Osteoblast (primary cell): ENCODE measurements at places on chromosomes 5 and 9. TPM values are rescaled to one million over a fixed set of nuclear protein-coding genes. Genes with fewer than 3 reads are reported as not detected.

The SMIM33 gene
- total RNA-seq, result not detected in 2 replicates

The IL5 gene
- not detected in 2 replicates for total RNA-seq

The CCDC192 gene
- total RNA-seq, result not detected in 2 replicates

The ABO gene
- not detected in 2 replicates for total RNA-seq

The ESM1 gene
- 1.8 and 2.9 TPM in 2 replicates for total RNA-seq

GRCh38 chr9:100714372-100715099, 136.7 kb downstream of the CAVIN4 start:
- no peak overlapping the region for H3K27ac ChIP-seq
- no peaks in the 10 kb centered on the region for H3K4me1 ChIP-seq
- H3K36me3 ChIP-seq, result no peaks in the 10 kb centered on the region
- no peak overlapping the region for H3K4me3 ChIP-seq
- peak; percentile 85 for DNase-seq
- H3K27me3 ChIP-seq, result no peaks in the 10 kb centered on the region

DNA sequence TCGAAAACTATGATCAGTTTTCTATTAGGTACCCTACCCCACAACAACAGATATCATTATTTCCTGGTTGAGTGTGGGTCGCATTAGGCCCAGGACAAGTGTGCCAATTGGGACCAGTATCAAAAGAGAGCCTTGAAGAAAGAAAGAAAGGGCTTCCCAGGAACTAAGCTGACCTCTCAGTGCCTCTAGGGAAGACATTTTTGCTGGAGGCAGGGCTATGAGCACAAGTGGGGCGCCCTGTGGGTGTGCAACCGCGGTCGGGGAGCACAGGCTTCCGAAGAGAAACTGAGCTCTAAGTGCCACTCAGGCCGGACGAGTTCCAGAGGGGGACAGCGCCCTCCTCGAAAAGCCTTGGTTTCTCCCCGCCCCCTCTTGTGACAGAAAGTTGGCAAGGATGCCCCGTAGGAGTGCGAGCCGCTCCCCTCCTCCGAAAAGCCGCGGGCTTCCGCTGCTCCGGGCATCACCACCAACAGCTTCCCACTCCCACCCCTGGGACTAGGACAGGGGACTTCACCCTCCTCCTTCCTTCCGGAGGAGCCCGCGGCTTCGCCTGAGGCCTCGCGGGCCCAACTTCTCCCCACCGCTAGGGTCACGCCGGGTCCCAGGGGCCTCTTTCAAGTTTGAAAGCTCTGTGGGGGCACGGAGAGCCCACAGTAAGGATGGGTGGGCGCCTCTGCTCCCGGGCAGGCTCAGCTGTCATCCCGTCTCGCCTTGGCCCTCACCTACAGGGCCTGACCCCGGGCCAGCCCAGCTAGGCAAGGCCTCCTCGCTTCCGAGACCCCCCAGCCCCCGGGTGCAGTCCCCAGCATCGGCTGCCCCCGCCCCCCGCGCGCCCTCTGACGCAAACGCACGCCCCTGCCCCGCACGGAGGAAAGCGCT, 2.0 kb downstream of the NR2F1-AS1 start:
- H3K4me3 ChIP-seq, result peak overlapping the region; percentile 94
- peak; percentile 92 for DNase-seq
- no peaks in the 10 kb centered on the region for H3K36me3 ChIP-seq
- peaks cover 4% of the 10 kb centered on the region for H3K4me1 ChIP-seq

- H3K27me3 ChIP-seq, result peaks cover 5% of the 10 kb centered on the region
- no peaks in the 10 kb centered on the region for H3K36me3 ChIP-seq
- no peak for DNase-seq
- H3K4me1 ChIP-seq, result no peaks in the 10 kb centered on the region
- H3K27ac ChIP-seq, result no peak overlapping the region
Measured at GRCh38 chr5:140367256-140368013, 7.4 kb downstream of the SLC4A9 start.

DNA sequence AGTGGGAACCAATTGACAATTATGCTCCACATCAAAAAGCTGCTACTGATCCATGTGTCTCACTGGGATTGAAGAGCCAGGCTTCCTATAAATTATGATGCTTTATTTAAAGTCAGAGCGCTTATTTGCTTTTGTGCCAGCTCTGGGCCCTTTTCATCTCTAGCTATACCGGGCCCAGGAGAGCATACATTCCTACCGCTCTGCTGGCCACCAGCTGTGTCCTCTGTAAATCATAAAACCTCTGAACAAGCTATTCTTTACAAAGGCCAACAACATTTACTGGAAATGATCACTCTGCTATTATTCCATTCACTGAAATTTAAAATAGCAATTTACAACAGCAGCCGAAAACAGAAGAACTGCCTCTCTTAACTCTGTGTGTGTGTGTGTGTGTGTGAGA, 86.6 kb downstream of the ZNF608 start:
- no peaks in the 10 kb centered on the region for H3K36me3 ChIP-seq
- DNase-seq, result no peak
- H3K27ac ChIP-seq, result no peak overlapping the region

GRCh38 chr9:98852460-98852734, 44.9 kb downstream of the GALNT12 start:
- DNase-seq, result no peak
- no peaks in the 10 kb centered on the region for H3K4me1 ChIP-seq
- no peaks in the 10 kb centered on the region for H3K36me3 ChIP-seq
- H3K27me3 ChIP-seq, result peaks cover 8% of the 10 kb centered on the region
- H3K27ac ChIP-seq, result no peak overlapping the region

DNA sequence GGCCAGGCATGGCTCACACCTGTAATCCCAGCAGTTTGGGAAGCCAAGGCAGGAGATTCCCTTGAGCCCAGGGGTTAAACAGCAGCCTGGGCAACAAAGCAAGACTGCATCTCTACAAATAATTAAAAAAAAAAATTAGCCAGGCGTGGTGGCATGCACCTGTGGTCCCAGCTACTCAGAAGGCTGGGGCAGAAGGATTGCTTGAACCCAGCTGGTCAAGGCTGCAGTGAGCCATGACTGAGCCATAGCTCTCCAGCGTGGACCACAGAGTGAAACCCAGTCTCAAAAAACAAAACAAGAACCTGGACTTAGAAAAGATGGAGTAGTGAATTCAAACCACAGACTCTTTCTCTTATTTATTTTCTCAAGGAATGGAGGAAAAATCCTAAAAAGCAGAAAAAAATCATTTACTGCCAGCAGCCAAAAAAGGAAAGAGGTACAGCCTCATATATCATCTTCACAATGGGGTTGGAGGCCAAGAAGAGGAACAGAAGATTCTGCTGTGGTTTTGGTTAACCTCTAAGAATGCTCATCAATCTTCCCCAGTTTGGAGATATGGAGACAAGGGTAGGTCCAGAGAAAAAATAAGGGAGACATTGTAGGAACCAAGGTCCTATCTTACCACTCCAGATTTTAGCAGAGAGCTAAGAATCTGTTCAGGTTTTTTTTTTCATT, 40.0 kb upstream of the MYO10 start:
- H3K27ac ChIP-seq, result no peak overlapping the region
- no peak for DNase-seq
- no peak overlapping the region for H3K4me3 ChIP-seq
- no peaks in the 10 kb centered on the region for H3K36me3 ChIP-seq
- H3K4me1 ChIP-seq, result no peaks in the 10 kb centered on the region

DNA sequence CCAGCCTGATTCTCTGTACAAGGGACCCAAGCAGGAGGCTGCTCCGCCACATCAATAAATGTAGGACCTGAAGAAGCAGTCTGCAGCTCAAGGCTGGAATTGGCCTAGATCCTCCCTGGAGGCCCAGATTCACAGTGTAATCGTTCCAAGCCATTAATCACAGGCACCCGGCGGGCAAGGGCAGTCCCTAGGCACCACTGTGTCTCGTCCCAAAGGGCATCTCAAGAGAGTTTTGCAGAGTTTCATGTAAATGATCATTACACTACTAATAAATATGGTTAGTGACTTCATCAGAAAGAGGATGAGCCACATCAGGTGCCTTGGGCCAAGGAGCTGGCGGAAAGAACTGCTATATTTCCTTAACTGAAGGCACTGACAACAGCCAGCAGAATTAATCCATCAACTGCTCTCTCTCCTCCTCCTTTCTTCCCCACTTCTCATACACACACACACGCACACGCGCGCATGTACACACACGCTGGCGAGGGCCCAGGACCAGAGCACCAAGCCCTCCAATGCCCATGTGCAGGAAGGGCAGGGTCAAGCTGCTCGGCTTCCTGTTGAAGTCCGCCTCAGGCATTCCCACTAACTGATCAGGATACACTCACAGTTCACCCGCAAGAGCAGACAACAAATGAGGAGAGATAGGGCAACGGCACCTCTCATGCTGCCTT, 33.9 kb downstream of the GNAQ start:
- H3K4me3 ChIP-seq, result no peak overlapping the region
- H3K27ac ChIP-seq, result no peak overlapping the region
- peaks cover 24% of the 10 kb centered on the region for H3K4me1 ChIP-seq
- no peak for DNase-seq
- no peaks in the 10 kb centered on the region for H3K36me3 ChIP-seq
- no peaks in the 10 kb centered on the region for H3K27me3 ChIP-seq

GRCh38 chr9:114121227-114122135, 22.4 kb upstream of the KIF12 start:
- peak; percentile 56 for DNase-seq
- no peak overlapping the region for H3K4me3 ChIP-seq
- peaks cover 14% of the 10 kb centered on the region for H3K4me1 ChIP-seq
- H3K27me3 ChIP-seq, result peaks cover 20% of the 10 kb centered on the region
- H3K36me3 ChIP-seq, result no peaks in the 10 kb centered on the region

DNA sequence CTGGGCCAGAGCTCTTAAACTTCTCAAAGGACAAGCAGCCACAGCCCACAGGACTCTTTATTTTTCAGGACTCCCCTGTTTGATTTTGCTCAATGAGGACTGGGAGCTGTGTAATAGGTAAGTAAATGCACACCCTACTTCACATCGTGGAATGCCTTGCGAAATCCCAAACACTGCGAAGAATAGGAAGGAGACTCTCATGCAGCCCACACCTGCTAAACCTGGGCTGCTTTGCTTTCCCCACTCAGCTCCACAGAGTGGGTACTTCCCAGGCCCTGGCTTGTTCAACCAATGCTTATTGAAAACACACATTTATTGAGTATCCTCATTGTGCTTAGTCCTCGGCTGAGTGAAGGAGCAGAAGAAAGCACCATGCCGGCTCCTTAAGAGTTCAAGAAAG, 103.3 kb upstream of the FSTL4 start:
- H3K36me3 ChIP-seq, result no peaks in the 10 kb centered on the region
- H3K4me1 ChIP-seq, result no peaks in the 10 kb centered on the region
- no peak for DNase-seq
- H3K4me3 ChIP-seq, result no peak overlapping the region

GRCh38 chr5:142363619-142363963, 38.8 kb upstream of the SPRY4 start:
- no peaks in the 10 kb centered on the region for H3K36me3 ChIP-seq
- H3K4me3 ChIP-seq, result no peak overlapping the region
- peaks cover 16% of the 10 kb centered on the region for H3K4me1 ChIP-seq
- no peak for DNase-seq
- H3K27ac ChIP-seq, result no peak overlapping the region
- no peaks in the 10 kb centered on the region for H3K27me3 ChIP-seq

GRCh38 chr5:86861512-86861911, 243.8 kb downstream of the COX7C start:
- H3K4me3 ChIP-seq, result no peak overlapping the region
- no peaks in the 10 kb centered on the region for H3K27me3 ChIP-seq
- H3K36me3 ChIP-seq, result no peaks in the 10 kb centered on the region
- H3K4me1 ChIP-seq, result no peaks in the 10 kb centered on the region
- no peak for DNase-seq

DNA sequence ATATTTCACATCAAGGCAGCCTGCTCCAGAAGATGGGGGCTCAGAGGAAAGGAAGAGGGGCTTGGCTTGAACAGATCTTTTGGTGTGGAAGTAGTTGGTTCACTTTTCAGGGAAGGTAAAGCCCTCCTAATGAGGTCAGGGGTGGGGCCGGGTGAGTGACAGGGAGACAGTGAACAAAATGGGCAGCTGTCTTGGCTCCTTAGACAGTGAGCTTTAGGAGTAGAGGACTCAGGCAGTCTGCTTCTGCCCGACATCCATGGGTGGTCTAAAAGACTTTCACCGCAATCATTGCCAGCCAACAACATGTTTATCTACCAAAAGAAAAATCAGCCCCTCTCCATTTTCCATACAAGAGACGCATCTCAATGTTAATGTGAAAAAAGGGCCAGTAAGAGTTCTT, 241.0 kb downstream of the EBF1 start:
- H3K4me1 ChIP-seq, result peaks cover 21% of the 10 kb centered on the region
- H3K36me3 ChIP-seq, result no peaks in the 10 kb centered on the region
- H3K27ac ChIP-seq, result no peak overlapping the region
- DNase-seq, result no peak

- peaks cover 9% of the 10 kb centered on the region for H3K4me1 ChIP-seq
- H3K36me3 ChIP-seq, result no peaks in the 10 kb centered on the region
- no peak overlapping the region for H3K27ac ChIP-seq
- H3K4me3 ChIP-seq, result no peak overlapping the region
Measured at GRCh38 chr9:18404434-18405029, 69.4 kb upstream of the ADAMTSL1 start.

DNA sequence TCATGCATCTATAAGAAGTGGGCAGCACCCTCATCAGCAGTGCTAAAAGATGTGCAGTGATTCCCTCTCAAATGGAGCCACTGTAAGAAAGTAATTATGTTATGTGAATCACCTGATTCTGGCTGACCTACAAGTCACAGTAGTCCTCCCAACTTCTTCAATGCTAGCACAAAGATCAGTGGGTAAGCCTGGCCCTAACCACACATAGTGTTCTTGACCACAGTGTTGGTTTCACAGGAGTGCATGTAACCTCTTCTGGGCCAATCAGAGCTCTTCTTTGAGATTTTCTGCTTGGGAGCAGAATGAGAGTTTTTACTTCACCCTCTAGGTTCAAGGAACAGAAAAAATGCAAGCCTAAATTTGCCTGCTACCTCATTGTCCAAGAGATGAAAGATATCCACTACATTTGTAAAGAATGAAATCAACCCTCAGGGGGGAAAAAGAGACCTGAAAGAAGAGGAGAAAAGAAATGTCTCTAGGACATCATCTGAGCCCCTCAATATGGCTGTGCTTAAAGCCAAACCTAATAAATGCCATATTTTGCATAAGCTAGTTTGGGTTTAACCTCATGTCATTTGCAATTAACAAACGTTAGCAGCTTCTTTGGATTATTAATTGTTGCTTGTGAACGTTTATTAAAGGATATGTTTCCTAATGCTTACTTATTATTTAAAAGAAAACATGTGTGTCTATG, 65.3 kb upstream of the ADRB2 start:
- DNase-seq, result peak; percentile 21
- H3K36me3 ChIP-seq, result no peaks in the 10 kb centered on the region
- peaks cover under 1% of the 10 kb centered on the region for H3K4me1 ChIP-seq
- no peak overlapping the region for H3K4me3 ChIP-seq
- H3K27me3 ChIP-seq, result no peaks in the 10 kb centered on the region

- peak overlapping the region; percentile 70 for H3K27ac ChIP-seq
- H3K4me3 ChIP-seq, result peak overlapping the region; percentile 78
- no peak for DNase-seq
- peaks cover 8% of the 10 kb centered on the region for H3K36me3 ChIP-seq
- peaks cover 46% of the 10 kb centered on the region for H3K4me1 ChIP-seq
- no peaks in the 10 kb centered on the region for H3K27me3 ChIP-seq
Measured at GRCh38 chr5:68288707-68289134, 73.2 kb downstream of the PIK3R1 start.

- H3K27ac ChIP-seq, result no peak overlapping the region
- no peaks in the 10 kb centered on the region for H3K36me3 ChIP-seq
- H3K4me3 ChIP-seq, result no peak overlapping the region
- H3K4me1 ChIP-seq, result no peaks in the 10 kb centered on the region
- DNase-seq, result no peak
Measured at GRCh38 chr9:138053996-138054752, 176.6 kb downstream of the CACNA1B start.
